Naive thymus-derived CD8-positive, alpha-beta T cell (primary cell): ENCODE measurements at places on chromosomes 7 and 10. TPM values are rescaled to one million over a fixed set of nuclear protein-coding genes. Genes with fewer than 3 reads are reported as not detected.

The SLC16A12 gene
- not detected for total RNA-seq

The ITIH5 gene
- not detected for total RNA-seq

GRCh38 chr10:96587264-96588059 is 650 bp upstream of the TM9SF3 start:
- no peak overlapping the region for H3K27ac ChIP-seq
- H3K4me3 ChIP-seq = no peak overlapping the region
- H3K36me3 ChIP-seq = no peaks in the 10 kb centered on the region
- peaks cover 37% of the 10 kb centered on the region for H3K4me1 ChIP-seq
- no peaks in the 10 kb centered on the region for H3K27me3 ChIP-seq
- DNase-seq = no peak

- no peaks in the 10 kb centered on the region for H3K4me1 ChIP-seq
- no peaks in the 10 kb centered on the region for H3K36me3 ChIP-seq
- H3K27ac ChIP-seq = no peak overlapping the region
- no peak overlapping the region for H3K4me3 ChIP-seq
- peaks cover 22% of the 10 kb centered on the region for H3K27me3 ChIP-seq
Observed at GRCh38 chr7:158568974-158569857, 18.4 kb downstream of the PTPRN2 start.

DNA sequence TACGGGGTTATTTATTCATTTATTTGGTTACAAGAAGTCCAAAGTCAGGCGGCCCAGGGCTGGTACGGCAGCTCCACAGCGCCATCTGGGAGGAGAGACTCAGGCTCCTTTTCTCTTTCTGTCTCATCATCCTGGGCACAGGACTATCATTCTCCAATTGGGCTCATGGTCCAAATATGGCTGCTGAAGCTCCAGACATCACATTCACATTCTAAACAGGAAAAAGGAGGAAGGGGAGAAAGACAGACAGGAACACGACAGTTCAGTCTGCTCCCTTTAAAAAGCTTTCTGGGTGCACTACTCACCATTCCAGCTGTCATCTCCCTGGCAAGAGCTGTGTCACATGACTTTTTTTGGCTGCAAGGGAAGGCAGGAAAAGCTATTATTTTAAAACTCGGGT is 74.4 kb upstream of the PDZD8 start:
- no peak overlapping the region for H3K4me3 ChIP-seq
- DNase-seq = no peak
- H3K27ac ChIP-seq = no peak overlapping the region
- H3K27me3 ChIP-seq = peaks cover 34% of the 10 kb centered on the region

GRCh38 chr10:29957907-29958331 is 101.5 kb downstream of the JCAD start:
- H3K4me3 ChIP-seq = no peak overlapping the region
- H3K27me3 ChIP-seq = peaks cover 2% of the 10 kb centered on the region
- H3K4me1 ChIP-seq = no peaks in the 10 kb centered on the region
- H3K27ac ChIP-seq = no peak overlapping the region
- H3K36me3 ChIP-seq = no peaks in the 10 kb centered on the region

GRCh38 chr10:26221541-26221940 is 5.0 kb downstream of the GAD2 start:
- no peaks in the 10 kb centered on the region for H3K36me3 ChIP-seq
- DNase-seq = no peak
- no peak overlapping the region for H3K27ac ChIP-seq
- H3K27me3 ChIP-seq = peaks cover 64% of the 10 kb centered on the region
